Aorta (tissue), 5 donors: ENCODE measurements at places on chromosomes 13 and 19.
A peak's percentile ranks its signal among the peaks of the same experiment; 100 is the strongest.

DNA sequence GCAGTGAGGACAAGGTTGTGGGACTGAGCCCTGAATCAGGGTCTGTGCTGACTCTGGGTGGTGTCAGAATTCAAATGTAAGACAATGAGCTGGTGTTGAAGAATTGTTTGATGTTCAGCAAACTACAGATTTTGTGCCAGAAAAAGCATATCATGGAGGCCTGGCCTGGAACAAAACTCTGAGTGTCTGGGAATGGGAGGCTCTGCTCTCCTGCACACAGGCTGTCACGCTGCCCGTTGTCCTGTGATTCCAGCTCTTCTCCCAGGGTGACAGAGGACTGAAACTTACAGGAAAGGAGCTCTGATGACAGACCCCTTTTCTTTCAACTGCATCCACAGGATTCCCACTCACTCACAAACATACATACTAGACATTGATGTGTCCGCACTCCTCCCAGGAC is 120.1 kb downstream of the ZNF486 start:
- DNase-seq: no peak

GRCh38 chr13:113562085-113562749 is 22.3 kb upstream of the TFDP1 start:
- no peak for DNase-seq

DNA sequence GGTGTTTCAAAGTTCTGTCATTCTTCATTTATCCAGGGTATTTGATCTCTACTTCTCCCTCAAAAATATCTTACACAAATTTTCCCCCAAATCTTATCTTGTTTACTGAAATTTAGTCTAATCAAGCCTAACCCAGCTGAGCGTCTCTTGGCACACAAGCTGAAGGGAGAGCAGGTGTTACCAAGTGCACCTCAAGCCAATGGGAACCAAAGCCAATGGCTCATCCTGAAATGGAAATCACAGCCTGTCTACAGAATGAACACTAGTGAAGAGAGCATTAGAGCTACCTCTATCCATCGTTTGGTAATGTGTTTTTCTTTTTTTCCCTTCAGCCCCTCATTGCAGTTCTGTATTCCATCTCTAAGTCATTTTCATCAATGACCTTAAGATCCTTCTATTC is 1350.8 kb downstream of the OLFM4 start:
- DNase-seq: no peak

DNA sequence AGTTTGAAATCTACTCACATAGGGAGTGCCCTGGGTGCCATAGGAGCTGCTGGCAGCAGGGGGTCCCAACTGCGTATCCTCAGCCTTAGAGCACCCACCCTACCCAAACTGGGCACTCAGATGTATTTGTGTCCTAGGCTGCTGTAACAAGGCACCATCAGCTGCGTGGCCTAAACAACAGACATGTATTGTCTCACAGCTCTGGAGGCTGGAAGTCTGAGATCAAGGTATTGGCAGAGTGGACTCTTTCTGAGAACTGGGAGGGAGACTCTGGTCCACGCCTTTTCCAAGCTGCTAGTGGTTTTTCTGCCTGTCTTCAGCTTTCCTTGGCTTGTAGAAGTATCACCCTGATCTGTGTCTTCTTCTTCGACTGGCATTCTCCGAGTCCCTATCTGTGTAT is 83.6 kb downstream of the FGF14 start:
- no peak for DNase-seq

DNA sequence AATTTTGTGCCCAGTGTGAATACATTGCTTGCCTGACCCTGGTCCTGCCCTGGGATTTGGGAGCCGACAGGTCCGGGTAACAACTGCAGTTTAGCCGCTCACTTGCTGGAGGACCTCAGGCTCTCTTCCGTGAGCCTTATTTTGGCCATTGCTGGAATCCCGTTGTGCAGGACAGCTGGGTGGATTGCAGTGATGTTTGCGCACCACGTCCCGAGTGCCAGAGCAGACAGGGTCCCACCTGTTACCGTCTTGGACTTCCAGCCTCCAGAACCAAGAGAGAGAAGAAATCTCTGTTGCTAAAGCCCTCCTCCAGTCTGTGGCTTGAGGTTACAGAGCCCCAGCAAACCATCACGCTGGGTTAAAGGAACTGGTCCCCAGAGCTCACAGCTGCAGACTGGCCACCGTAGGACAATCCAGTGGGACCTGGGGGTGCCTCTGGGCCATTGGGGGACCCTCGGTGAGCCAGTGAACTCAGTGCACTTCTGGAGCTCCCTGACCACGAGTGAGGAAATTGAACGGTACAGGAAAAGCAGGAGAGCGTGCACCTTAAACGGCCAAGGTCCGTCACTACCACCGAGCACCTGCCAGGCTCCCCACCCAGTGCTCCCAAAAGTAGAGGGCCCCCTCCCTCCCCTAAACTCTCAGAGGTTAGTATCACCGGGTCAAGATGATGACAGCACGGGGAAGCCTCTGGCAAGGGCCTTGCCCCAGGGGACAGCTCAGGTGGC is 92.9 kb downstream of the GNG7 start:
- DNase-seq: no peak

GRCh38 chr13:53182724-53183123 is 154.1 kb downstream of the OLFM4 start:
- no peak for DNase-seq

DNA sequence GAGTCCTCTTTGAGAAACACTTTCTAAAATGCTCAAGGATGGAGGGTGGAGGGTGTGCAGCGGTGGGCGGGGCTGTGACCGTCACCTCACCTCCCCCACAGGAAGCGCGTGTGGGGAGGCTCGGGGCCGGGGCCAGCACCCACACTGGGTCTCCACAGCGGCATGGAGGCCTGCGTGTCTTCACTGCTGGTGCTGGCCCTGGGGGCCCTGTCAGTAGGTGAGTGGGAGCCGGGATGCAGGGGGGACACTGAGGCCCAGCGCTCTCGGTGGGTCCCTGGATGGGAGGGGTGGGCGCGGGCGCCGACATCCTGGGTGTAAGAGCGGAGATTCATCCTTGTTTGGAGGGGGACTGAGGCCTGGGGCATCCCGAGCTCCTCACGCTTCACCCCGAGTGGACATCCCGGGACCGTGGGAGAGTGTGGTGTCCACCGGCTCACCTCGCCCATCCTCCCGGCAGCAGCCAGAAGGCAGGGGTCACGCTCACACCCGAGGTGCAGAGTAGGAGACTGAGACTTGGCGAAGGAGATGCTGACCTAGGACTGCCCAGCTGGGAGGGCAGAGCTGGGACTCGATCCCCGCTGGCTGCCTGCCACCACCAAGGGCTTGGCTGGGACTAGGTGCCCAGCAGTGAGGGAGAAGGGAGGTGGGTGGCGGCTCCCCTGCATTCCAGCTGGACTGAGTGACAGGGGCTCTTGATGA is at the start of gene GZMM:
Gene GZMM (plus strand): TSS at position 144 of the 699 bp plus-strand sequence. CDS start 19 bp downstream, at position 163.
- no peak for DNase-seq

- DNase-seq: no peak
Observed at GRCh38 chr19:39679056-39679790, 23.5 kb downstream of the LGALS16 start.

DNA sequence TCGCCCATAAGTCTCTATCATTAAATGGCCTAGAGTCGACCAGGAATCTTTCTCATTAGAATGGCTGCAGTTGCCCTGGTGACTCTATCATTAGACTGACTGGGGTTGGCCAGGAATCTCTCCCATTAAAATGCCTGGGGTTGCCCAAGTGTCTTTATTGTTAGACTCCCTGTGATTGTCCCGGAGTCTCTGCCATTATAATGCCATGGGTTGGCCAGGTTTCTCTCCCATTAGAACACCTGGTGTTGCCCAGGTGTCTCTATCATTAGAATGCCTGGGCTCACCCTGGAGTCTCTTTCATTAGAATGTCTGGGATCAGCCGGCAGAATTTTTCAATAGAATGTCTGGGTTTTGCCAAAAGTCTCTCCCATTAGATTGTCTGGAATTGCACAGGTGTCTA is 1459.3 kb downstream of the UQCRFS1 start:
- DNase-seq: no peak

GRCh38 chr13:36713887-36714286 is 40.1 kb downstream of the SERTM1 start:
- DNase-seq: no peak

GRCh38 chr19:20237773-20238623 is 71.0 kb downstream of the ZNF486 start:
- peak; percentile 93 for DNase-seq

DNA sequence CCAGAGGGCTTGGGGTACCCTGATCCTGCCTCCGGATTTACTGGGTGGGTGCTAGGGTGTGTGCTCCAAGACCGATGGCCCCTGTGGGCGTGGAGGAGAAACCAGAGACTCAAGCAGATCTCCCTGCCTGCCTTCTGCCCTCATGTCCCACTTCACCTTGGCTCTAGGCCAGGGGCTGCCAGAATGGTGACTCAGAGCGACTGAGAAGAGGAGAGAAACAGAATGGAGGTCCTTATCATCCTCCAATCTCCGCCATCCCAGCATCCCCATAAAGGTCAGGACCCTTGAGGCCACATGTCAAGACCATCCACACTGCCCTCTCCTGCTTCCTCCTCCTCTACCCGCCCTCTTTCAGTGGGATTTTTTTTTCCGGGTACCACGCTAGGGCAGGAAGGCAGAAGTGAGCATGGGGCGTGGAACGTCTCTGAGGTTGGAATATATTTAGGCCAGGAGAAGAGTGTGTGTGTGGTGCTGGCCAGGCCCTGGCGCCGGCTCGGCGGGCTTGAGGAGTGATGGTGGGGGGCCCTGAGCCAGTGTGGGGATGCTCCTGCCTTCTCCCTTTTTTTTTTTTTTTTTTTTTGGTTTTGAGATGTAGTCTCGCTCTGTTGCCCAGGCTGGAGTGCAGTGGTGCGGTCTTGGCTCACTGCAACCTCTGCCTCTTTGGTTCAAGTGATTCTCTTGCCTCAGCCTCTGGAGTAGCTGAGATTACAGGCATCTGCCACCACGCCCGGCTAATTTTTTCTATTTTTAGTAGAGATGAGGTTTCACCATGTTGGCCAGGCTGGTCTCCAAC is 22.3 kb downstream of the IER2 start:
- DNase-seq: peak; percentile 95

DNA sequence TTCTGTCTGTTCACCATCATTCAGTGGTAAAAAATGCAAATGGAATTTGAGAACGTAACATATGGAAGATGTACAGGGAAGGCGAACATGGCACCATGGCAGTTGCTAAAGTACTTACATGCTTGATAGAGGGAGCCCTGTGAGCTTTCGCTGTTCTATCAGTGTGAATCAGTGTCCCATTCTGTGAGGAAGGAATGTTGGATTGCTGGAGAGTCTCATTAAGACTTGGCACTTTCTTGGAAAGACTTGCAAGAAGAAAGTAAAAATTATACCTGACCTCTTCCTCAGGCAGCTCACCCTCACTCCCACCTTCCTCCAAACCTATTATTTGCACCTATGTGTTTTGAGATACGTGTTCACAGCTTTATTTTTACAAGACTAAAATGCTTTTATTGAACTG is 43.5 kb downstream of the FREM2 start:
- no peak for DNase-seq

GRCh38 chr19:3826163-3826562 is 40.0 kb upstream of the MATK start:
- DNase-seq: no peak

DNA sequence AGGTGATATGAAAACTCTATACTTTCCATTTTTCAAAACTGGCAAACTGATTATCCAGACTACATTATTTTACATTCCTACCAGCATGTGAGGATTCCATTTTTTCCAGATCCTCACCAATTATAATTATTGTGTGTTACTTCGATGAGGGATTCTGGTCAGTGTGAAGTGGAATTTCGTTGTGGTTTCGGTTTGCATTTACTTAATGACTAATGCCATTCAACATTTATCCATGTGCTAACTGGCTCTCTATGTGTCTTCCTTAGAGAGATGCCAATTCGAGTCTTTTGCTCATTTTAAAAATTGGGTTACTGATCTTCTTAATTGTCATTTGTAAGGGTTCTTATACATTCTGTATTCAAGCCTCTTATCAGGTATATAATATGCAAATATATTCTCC is 1551.3 kb upstream of the MIR17HG start:
- DNase-seq: no peak

GRCh38 chr19:47623151-47623920 is 14.4 kb downstream of the BICRA start:
- no peak for DNase-seq

GRCh38 chr13:49374585-49375290 is 69.1 kb downstream of the CAB39L start:
- DNase-seq: no peak

DNA sequence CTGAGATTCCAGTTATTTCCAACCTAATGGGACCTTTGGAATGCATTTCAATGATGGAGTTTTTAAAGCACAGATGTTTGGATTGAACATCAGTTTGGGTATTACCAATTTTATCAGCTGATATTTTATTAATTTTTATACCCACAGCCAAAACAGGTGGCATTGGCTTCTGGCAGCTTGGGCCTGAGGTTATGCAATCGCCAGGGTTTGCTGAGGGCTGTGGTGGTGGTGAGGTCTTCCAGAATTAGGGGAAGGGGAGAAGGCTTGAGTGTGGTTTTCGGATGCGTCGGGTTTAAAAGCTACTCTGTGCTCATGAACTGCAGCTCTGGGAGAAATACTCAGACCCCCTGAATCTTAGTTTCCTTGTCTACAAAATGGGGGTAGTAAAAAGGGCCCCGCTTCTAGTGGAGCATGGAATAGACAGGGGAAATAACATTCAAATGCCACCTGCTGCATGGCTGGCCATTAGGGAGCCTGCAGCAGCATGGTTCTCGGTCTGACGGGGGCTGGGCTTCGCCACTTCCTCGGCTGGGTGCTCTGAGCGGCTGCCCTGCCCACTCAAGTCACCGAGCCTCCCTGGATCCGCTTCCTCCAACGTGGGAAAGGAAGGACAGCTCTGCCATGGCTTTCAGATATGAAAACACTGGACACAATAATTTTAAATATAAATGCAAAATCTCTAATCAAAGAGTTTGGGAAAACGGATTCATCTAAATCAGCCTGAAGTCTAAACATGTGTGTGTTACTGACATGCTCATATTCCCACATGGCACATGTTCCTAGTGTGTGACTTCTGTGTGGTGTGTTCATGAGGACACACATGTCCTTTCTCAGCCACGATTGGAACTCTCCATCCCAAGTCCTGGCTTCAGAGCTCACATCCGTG is 35.2 kb downstream of the ADPRHL1 start:
- DNase-seq: no peak

DNA sequence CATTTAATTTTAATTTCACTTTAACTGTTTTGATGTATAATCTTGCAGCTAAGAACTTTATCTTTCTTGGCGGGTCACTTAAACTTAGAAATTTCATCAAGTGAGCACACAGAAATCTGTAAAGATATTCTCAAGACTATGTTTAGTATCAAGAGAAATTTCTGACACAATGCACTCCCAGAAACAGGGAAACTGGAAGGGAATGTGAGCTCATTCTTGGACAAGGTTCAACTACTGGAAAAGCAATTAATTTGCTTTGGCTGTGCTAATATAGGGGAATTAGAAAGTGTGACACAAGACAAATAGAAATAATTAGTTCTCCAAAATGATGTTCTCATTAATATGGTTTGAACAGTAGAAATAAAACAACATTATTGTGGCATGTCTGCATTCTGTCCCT is 402.3 kb downstream of the DACH1 start:
- DNase-seq: no peak

GRCh38 chr13:49441846-49442245 is 2.0 kb downstream of the CAB39L start:
- DNase-seq: no peak
